ENCODE measurements at places on chromosomes 3 and 15.

DNA sequence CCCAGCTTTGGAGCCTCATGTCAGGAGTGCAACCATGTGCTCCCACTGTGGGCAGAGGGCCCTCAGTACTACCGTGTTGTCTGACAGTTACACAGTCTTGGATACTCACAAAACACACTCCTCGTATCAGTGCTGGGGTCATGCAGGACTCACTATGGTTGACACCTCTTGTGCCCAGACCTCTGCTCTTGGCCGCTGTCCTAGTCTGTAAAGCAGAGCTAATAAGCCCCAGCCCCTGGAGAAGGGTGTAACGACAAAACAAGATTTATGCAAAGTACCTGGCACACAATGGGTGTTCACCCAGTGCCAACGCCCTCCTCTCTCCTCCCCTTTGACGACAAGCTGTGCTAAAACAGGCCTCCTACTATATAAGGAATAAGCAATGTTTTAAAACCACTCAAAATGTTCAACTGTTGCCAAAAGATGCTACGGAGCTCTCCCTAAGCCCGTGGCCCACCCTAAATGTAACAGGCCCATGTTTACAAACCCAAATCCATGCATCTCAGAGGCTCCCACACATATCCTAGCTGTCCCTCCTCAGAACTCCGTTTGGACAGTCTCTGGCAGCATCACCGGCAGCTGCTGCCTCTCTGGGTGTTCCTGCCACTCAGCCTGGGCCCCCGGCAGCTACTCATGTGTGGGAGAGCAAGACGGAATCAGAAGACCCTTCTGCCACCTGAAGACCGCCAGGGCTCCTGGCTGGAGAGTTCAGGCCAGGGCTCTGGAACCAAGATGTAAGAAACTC is 65.8 kb downstream of the MRPL46 start:
- no peak for DNase-seq

DNA sequence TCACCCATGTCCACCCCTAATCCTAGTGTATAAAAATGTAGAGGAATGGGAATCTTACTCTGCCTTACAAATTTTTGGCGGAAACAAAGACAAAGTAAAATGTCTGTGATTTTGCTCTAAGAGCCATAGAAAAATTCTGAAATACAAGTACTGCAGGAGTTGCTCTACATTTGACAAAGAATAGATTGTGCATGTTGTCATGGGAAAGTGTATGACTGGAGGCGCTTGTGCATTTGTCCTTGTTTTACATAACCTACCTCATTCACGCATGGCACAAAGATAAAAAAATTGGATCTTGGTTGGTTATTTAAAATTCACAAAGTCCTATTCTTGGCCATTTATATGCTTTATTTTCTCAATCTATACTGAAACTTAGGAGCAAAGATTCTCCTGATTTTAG is 2.0 kb upstream of the TUSC7 start:
- no peak for DNase-seq

DNA sequence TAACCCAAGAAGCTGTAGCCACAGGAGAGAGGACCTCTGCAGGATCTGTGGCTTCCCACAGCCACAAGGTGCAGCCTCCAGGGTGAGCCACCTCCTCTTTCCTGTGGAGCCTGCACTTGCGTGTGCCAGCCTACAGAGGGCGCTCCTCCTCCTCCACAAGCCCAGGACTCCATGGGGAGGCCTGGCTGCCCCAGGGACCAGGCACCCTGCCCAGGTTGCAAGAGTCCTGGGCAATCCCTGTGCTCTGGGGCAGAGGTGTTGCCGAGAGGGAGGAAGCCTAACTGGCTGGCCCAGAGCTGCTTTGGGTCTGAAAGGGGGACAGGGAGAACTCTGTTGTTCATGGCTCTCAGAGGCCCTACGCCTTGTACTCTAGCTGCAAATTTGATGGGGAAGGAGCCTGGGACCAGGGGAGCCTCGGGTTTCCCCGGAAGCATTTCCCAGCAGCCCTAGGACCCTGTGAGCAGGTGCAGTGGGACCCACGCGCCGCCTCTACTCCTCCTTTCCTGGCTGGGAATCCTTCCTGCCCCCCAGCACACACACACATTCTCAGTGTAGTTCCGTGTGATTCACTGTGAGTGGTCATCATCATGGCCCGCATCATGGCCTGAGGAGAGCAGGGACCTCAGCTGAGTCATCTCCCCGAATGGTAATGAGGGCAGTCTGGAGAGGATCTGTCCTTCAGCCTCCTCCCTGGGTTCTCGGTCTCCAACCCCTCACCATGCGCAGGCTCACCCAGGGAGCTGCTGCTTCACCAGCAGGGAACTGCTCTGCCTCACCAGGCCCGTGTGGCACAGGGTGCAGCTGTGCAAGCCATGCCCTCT is 24.3 kb downstream of the TBC1D21 start:
- peak; percentile 74 for DNase-seq

DNA sequence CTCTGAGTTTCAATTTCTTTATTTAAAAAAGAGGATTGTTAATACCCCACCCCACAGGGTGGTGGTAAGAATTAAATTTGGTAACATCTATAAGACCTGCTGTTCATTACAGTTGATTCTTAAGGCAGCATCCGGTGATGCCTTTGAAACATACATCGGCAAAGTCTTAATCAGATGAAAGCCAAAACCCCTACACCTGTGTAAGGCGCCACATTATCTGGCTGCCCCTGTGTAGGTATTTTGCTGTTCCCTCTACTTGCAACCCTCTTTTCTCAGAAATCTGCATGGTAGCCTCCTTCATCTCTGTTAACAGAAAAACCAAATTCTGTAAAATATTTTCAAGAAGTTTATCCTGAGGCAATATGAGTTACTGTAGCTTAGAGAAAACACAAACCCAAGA is 90.0 kb downstream of the ST6GAL1 start:
- no peak for DNase-seq

DNA sequence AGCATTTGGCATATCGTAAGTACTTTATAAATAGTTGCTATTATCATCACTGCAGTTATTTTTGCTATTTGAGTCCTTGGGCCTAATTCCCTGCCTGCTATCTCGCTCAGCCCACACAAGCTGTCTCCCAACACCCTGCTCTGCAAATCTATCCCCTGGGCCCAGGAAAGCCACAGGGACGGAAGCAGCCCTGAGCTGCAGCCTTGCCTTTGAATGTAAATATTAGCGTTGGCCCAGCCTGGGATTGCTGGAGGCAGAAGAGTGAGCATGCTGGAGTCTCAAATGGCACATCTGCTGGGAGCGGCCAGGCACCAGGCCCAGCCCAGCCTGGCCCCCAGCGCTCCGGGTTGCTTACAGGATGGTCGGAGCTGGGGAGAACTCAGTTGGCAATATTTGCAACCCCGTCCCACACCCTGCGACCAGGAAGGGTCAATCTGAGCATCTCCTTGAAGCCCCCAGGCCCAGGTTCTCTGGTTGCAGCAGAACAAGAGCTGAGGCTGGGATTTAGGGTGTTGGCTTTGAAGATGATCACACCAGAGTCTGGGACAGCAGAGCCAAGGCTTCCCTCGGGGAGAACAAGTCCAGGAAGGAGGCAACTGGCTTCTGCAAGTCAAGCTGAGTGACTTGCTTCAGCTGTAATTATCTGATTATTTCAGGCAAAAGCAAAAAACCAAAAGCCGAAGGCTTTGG is 529.6 kb downstream of the SHQ1 start:
- no peak for DNase-seq

DNA sequence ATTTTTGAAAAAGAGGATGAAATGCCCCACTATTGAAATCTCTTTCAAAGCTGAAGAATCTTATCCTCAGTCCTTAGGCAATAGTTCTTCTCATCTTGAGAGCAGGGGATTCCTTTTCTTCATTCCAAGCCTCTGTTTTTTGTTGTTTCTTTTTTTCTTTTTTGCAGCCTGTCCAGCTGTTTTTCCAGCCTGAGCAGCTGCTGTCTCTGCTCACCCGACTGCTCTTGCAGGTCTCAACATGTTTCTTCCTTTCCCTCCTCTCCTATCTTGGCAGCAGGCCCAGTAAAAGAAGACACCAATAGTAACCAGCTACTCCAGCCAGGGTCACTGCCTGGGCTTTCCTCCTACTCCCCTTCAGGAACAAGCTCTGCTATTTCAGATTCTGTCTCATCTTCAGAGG is 23.8 kb downstream of the MEX3B start:
- no peak for DNase-seq

DNA sequence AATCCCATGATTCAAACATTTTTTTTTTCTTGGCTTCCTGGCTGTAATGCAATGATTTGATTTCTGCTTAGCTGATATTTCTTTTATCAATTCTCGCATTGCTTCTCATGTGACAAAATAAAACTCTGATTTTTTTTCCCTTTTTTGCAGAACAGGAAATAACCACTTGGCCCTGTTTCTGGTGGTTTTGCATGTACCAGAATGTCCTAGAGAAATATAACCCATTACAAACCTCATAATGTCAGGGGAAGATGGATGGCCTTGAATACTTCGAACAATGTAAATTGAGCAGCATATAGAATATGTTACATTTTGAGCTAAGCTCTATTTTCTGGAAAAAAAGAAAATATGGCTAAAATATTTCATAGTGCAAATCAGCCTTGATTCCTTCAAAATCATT is 275.6 kb downstream of the RAP2B start:
- DNase-seq = no peak

All from activated CD4-positive, alpha-beta T cell treated with anti-CD3 and anti-CD28 coated beads, Interleukin-2, amount 50 U/mL, for 48 hours (primary cell).